ENCODE measurements at places on chromosomes 13 and 19. TPM values are rescaled to one million over a fixed set of nuclear protein-coding genes. Genes with fewer than 3 reads are reported as not detected.

GRCh38 chr19:33736158-33736557, 60.5 kb upstream of the KCTD15 start:
- no peak overlapping the region for H3K4me3 ChIP-seq
- no peak overlapping the region for H3K27ac ChIP-seq
- peaks cover 4% of the 10 kb centered on the region for H3K27me3 ChIP-seq
- no peak for DNase-seq
- no peaks in the 10 kb centered on the region for H3K36me3 ChIP-seq
- peaks cover 32% of the 10 kb centered on the region for H3K4me1 ChIP-seq

DNA sequence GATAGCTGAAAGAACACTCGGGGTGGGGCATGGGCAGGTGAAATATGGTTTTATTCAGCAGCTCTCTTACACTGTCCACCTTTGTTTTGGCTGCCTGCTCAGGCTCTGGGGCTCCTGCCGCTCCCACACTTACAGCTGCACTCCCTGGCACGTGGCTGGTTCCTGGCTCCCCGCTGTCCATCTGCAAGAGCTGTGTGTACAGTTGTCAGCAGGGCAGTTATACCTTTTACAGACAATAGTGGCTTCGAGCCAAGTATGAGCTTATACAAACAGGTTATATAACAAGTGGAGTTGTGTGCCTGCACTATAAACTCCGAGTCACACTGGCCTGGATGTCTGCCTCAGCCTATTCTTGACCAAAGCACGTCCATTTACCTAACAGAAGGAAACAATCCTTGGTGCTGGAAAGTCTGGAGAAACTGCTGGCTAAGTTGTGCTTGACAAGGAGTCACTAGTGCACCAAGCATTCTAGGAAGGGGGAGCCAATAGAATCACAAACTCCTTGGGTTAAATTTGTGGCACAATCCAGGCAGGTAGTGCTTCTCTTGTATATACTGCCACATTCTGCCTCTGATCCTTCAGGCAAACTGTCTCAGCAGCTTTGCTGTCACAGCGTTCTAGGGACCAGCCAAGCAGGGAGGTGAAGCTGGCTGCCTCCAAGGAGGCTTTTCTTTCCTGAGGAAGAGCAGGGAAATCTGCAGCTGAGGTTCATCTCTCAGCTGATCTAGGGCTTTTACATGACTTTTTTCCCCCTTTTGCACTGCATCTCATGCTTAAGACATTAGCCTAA, 68.2 kb downstream of the NHLRC3 start:
- H3K4me1 ChIP-seq = no peaks in the 10 kb centered on the region
- H3K27me3 ChIP-seq = no peaks in the 10 kb centered on the region
- H3K36me3 ChIP-seq = no peaks in the 10 kb centered on the region

The ZNF556 gene
- total RNA-seq = 0.06 TPM

GRCh38 chr19:35468637-35469036, 20.6 kb downstream of the FFAR2 start:
- no peaks in the 10 kb centered on the region for H3K36me3 ChIP-seq
- H3K4me3 ChIP-seq = no peak overlapping the region
- H3K27ac ChIP-seq = no peak overlapping the region
- H3K4me1 ChIP-seq = no peaks in the 10 kb centered on the region

The N4BP2L1 gene
- total RNA-seq = 23.4 TPM

GRCh38 chr19:51652266-51652665, 5.6 kb upstream of the SIGLEC14 start:
- peaks cover 7% of the 10 kb centered on the region for H3K27me3 ChIP-seq
- DNase-seq = no peak
- no peaks in the 10 kb centered on the region for H3K4me1 ChIP-seq
- no peaks in the 10 kb centered on the region for H3K36me3 ChIP-seq
- no peak overlapping the region for H3K27ac ChIP-seq

GRCh38 chr13:82717249-82717648, 1165.0 kb downstream of the SLITRK1 start:
- H3K27ac ChIP-seq = no peak overlapping the region
- H3K27me3 ChIP-seq = no peaks in the 10 kb centered on the region
- H3K4me1 ChIP-seq = no peaks in the 10 kb centered on the region
- DNase-seq = no peak
- no peaks in the 10 kb centered on the region for H3K36me3 ChIP-seq

DNA sequence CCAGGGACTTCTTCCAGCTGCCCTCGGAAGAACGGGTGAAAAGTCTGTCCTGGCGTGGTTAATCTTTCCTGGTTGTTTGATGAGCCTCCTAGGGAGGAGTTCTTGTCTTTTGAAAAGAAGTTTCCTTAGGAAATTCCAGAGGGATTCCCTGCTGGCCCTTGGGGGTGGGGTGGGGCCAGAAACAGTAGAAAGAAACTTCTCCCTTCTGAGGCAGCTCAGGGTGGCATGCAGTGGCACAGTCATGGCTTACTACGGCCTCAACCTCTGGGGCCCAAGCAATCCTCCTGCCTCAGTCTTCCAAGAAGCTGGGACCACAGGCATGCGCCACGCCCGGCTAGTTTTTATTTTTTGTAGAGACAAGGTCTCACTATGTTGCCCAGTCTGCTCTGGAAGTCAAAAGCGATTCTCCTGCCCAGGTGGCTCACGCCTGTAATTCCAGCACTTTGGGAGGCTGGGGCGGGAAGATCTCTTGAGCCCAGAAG, 1.5 kb downstream of the ZNF101 start:
- H3K27me3 ChIP-seq = no peaks in the 10 kb centered on the region
- H3K4me1 ChIP-seq = peaks cover 17% of the 10 kb centered on the region
- H3K27ac ChIP-seq = no peak overlapping the region
- no peaks in the 10 kb centered on the region for H3K36me3 ChIP-seq
- no peak overlapping the region for H3K4me3 ChIP-seq
- no peak for DNase-seq

DNA sequence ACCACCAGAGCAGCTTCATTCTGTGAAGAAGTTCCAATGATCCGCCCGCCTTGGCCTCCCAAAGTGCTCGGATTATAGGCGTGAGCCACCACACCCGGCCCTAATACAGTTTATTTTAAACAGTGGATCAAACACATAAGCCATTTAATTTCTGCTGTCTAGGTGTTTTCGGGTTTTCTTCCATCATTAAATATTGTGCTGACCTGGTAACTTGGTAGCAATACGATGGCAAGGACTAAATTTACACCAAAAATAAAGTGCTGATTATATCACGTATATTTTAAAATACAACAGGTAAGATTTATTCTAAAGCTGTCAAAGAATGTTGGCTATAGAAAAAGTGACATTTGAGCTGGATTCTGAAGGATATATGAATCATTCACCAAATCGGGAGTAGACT, 1.3 kb downstream of the MED4 start:
- peaks cover 3% of the 10 kb centered on the region for H3K4me1 ChIP-seq
- peaks cover 3% of the 10 kb centered on the region for H3K36me3 ChIP-seq
- no peak for DNase-seq
- no peak overlapping the region for H3K27ac ChIP-seq

DNA sequence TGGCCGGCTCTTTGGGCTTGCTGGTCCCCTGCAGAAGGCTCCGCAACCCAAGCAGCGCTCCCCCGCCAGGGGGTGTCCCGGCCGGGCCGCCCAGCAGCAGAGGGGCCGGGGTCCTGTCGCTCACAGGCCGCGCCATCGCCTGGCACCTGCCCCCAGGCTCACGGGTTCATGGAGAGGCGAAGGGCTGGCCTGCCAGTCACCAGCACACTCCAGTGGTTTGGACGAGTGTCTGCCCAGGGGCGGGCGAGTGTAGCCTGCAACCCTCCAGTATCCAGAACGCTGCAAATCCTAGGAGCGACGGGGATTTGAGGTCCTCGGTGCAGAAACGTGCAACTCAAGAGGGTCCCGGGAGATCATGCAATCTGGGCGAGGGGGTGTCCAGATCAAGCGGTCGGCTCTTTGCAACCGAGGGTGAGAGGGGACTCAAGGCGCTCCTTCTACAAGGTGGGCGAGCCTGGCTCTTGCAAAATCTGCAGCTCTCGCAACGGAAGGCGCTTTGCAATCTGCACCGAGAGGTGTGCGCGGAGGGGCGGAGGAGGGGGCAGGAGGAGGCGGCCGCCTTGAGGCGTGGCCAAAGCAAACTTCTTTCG, at the start of gene DBP:
Gene DBP (minus strand): TSS at position 521 of the 590 bp plus-strand sequence. CDS start 385 bp downstream, at position 136.
- H3K27ac ChIP-seq = peak within 1 kb of the TSS; percentile 97
- H3K4me3 ChIP-seq = peak within 1 kb of the TSS; percentile 75
- peaks cover 73% of the 10 kb centered on the region for H3K4me1 ChIP-seq
- no peaks in the 10 kb centered on the region for H3K27me3 ChIP-seq
- peaks cover 32% of the 10 kb centered on the region for H3K36me3 ChIP-seq

DNA sequence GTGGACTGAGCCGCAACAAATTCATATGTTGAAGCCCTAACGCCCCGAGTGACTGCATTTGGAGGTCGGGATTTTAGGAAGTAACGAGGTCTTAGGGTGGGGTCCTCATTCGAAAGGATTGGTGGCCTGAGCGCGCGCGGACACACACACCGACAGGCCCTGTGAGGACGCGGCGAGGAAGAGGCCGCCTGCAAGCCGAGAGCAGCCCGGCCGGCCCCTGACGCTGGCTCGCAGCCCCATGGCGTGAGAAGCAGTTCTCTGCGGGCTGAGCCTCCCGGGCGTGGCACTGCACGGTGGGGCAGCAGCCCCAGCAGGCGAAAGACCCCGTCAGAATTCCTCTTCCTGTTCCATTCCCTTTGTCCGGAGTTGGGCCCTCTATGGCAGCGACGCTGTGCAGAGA, 131.2 kb downstream of the CRYL1 start:
- no peaks in the 10 kb centered on the region for H3K27me3 ChIP-seq
- no peak overlapping the region for H3K4me3 ChIP-seq
- H3K27ac ChIP-seq = no peak overlapping the region
- peaks cover 15% of the 10 kb centered on the region for H3K4me1 ChIP-seq

The FFAR1 gene
- total RNA-seq = 0.06 TPM

The FCAR gene
- not detected for total RNA-seq

DNA sequence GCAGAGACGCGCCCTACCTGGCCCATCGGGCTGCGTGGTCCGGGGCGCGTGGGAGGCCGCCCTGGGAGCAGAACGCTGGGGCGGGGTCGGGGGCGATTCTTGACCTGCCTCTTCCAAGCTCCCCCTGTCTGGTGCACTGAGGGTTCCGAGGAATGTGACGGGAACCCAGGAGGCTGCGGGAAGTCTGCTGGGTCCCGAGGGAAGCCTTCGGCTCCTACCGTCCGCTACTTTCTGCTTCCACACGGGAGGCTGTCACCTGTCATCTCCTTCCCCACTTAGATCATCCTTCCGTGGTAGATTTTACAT, 781 bp upstream of the SPRYD7 start:
- H3K4me1 ChIP-seq = peaks cover 10% of the 10 kb centered on the region
- peak overlapping the region; percentile 91 for H3K4me3 ChIP-seq
- DNase-seq = no peak
- H3K27ac ChIP-seq = no peak overlapping the region

- peak overlapping the region; percentile 69 for H3K4me3 ChIP-seq
- H3K4me1 ChIP-seq = peaks cover 51% of the 10 kb centered on the region
- peaks cover 48% of the 10 kb centered on the region for H3K36me3 ChIP-seq
- no peaks in the 10 kb centered on the region for H3K27me3 ChIP-seq
- H3K27ac ChIP-seq = no peak overlapping the region
- DNase-seq = no peak
Measured at GRCh38 chr19:13118424-13119193, 545 bp downstream of the NACC1 start.

DNA sequence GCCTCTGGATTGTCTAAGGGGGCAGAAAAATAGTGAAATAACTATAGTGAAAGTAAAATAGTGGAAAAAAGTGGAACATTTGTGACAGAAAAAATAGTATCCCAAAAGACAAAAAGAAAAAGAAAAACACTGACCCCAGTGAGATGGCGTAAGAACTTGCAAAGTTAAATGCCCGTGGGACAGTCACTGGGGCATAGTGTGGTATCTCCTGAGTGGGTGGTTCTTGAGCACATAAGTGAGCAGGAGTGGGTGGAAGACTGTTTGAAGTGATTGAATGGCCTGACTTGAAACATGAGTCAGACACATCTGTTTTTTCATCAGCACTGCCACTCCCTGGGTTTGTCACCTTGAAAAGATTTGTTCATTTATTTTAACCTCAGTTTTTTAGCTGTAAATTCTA, 2.5 kb downstream of the ZNF430 start:
- DNase-seq = no peak
- no peak overlapping the region for H3K4me3 ChIP-seq
- H3K4me1 ChIP-seq = peaks cover 5% of the 10 kb centered on the region
- no peaks in the 10 kb centered on the region for H3K27me3 ChIP-seq
- H3K27ac ChIP-seq = no peak overlapping the region

DNA sequence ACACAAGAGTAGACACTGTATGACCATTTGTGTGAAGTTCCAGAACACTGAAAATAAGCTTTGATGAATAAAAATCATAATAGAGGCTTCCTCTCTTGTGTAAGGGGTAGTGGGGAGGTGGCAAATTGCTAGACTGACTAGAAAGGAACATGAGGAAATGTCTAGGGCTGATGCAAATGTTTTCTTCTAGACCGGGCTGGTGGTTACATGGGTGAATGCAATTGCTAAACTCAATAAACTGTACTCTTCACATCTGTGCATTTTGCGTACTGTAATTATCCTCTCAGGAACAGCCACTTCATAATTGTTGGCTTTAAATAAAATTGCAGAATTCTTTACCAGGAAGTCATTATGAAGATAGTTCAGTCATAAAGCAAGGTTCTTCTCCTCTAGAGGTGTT, 5.2 kb upstream of the KBTBD7 start:
- no peaks in the 10 kb centered on the region for H3K27me3 ChIP-seq
- H3K4me3 ChIP-seq = no peak overlapping the region
- no peak overlapping the region for H3K27ac ChIP-seq
- H3K36me3 ChIP-seq = no peaks in the 10 kb centered on the region
- DNase-seq = no peak

GRCh38 chr19:2461751-2462634, 5.2 kb upstream of the LMNB2 start:
- peaks cover 3% of the 10 kb centered on the region for H3K27me3 ChIP-seq
- peaks cover 24% of the 10 kb centered on the region for H3K4me1 ChIP-seq
- peak overlapping the region; percentile 42 for H3K27ac ChIP-seq
- H3K36me3 ChIP-seq = no peaks in the 10 kb centered on the region
- no peak for DNase-seq
- H3K4me3 ChIP-seq = peak overlapping the region; percentile 66

DNA sequence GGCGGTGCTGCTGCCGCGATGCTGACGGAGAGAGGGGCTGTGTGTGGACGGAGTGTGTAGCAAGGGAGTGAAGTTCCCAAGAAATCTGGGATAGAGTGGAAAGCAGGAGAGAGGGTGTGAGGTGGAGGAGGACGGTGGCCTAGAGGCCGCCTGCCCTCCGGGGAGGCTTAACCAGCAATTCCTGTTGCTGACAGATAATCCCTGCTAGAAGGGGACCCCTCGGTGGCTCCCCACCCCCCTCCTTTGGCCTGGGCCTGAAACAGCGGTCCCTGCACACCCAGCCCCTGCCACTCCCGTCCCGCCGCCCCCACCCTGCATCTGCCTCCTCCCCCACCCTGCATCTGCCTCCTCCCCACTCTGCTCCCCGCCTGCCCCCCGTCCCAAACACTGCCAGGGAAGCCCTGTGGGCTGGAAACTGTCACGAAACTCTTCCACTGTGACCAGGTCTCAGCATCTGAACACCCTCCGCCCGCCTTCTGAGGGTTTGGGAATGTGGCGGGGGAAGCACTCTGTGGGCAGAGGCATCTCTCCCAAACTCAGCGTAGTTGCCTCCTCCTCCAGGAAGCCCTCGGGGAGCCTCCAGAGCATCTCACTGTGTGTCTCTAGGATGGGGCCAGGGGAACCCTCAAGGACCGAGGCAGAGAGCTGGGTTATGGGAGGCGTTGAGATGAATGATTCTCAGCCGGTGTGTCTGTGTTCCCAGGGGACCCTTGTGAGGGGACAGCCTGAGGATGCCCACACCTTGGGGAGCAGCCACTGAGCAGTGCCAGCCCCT, 17.1 kb upstream of the MATK start:
- no peak for DNase-seq
- peaks cover 7% of the 10 kb centered on the region for H3K27me3 ChIP-seq
- no peak overlapping the region for H3K4me3 ChIP-seq
- peaks cover 17% of the 10 kb centered on the region for H3K36me3 ChIP-seq

GRCh38 chr13:38952827-38953226, 37.8 kb downstream of the STOML3 start:
- H3K4me3 ChIP-seq = no peak overlapping the region
- H3K27ac ChIP-seq = no peak overlapping the region
- no peaks in the 10 kb centered on the region for H3K27me3 ChIP-seq
